ENCODE measurements at places on chromosomes 12 and 14. TPM values are rescaled to one million over a fixed set of nuclear protein-coding genes. Genes with fewer than 3 reads are reported as not detected.

Gene TEX52
- total RNA-seq = not detected

Gene DCP1B
- 7.0 TPM for total RNA-seq

Gene NANOG
- total RNA-seq = not detected

Gene PZP
- 2.4 TPM for total RNA-seq

Gene GPD1
- total RNA-seq = not detected

Gene PSEN1
- total RNA-seq = 57.7 TPM

Gene GPX2
- total RNA-seq = not detected

Gene ADCY4
- 138 TPM for total RNA-seq

Gene A2M
- 14.0 TPM for total RNA-seq

Gene VAMP1
- 4.1 TPM for total RNA-seq

DNA sequence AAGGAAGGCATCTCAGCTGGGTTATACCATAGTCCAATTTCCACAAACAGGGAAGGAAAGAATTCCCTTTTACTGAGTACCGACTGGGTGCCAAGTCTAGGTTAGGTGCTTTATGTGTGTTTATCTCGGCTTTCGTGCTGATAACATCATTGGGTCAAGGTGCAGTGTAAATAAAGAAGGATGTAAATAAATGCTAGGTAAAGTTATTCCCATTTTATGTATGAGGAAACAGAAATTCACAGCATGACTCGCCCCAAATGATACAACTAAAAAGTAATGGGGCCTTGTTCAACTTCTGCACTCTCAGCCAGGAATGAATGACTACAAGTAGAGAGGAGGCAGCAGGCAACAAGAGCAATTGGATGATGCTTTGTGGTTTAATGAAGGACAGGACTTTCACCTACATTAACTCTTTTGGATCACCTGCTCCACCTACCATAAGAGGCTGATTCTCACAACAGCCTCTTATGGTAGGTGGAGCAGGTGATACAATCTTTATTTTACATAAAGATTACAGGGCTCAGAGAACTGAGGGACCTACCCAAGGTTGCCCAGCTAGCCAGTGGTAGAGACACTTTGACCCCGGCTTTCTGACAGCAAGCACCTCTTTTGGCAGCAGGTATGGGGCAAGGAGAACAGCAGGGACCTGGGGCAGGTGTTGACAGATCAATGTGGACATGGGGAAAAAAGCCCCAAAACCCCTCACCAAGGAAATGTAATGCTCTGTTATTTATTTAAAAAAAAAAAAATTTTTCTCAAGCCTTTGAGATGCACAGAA is 213.4 kb upstream of the NUDT4 start:
- DNase-seq = no peak

DNA sequence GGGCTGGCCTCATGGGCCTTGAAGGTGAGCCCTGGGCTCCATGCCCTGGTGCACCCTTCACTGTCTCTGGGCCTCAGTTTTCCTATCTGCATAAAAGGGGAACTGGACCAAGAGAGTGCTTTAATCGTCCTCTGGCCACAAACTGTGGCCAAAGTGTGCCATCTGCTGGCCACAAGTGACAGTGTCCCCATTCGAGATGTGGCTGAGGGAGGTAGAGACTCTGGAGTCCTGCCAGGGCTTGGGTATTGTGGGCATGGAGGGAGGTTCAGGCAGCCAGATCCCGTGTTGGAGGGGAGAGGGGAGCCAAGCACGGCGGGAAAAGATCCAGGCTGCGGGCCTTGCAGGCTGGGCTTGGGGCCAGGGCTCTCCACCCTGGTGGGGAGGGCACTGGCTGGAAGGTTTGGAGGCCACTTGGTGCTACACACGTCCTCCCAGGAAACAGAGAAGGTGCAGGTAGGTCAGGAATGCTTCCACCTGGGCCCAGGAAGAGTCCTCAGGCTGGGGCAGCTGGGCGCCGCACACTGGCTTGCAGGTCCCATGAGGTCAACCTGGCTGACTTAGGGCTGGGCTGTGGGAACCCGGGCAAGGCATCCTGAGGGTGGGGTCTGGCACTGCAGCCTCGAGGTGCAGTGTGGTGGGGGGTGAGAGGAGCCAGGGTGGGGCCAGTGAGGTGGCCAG is 7.3 kb upstream of the KIF26A start:
- peak; percentile 71 for DNase-seq

GRCh38 chr12:111088409-111088808 is 168.0 kb upstream of the MYL2 start:
- no peak for DNase-seq

GRCh38 chr12:24752763-24753462 is 196.0 kb downstream of the BCAT1 start:
- no peak for DNase-seq

GRCh38 chr14:100302616-100303015 is 3.6 kb downstream of the SLC25A29 start:
- no peak for DNase-seq

DNA sequence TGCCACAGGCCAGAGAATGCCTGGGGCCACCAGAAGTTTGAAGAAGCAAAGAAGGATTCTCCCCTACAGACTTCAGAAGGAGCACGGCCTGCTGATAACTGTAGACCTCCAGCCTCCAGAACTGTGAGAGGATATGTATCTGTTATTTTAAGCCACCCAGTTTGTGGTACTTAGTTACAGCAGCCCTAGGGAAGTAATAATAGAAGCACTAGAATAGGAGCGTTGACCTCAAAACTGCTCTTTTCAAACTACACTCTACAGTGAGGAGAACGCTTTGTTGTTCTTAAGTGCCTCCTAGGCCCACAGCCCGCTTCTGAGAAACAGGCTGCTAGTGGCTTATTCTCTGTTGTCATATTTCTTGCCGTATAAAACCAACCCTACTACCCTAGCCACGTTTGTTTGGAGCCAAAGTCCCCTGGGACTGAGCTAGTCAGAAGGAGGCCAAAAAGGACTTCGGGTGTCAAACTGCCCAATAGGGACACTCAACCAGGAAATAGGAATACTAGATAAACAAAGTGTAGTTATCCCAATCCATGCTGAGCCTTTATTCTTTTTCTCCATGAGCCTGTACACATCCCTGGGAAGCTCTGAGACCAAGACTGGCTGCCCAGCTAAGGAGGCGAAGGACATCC is 38.5 kb upstream of the FRS2 start:
- DNase-seq = no peak

- no peak for DNase-seq
Observed at GRCh38 chr12:68794653-68795251, 13.2 kb upstream of the MDM2 start.

DNA sequence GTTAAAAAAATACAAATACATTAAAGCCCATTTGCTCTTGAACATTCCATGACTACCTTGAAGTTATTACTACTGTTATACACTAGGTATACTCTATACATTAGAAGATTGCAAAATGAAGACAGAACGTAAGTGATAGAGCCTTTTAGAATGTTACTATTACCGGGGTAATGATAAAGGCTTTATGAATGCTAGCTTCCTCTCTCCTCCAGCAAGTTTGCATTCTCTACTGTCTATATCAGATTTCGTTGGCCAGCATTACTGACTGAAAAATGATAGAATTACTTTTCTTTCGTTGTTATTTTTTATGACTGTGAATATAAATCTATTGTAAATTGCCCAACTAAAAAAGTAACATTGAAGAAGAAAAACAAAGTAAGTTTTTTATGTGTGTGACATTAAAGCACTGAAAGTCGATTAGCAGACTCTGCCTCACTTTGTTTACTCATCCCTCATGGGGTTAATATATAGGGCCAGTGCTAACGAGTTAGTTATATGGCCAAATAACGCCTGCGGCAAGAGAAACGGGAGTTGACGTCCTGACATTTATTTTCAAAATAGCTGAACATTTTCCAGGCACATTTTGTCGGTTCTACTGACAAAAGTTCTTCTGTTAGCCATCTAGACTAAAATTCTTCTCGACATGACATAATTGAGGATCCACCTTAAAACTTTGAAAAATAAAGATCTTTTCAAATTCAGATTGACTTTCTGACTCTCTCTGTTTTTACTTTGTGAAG is 163.8 kb upstream of the KITLG start:
- no peak for DNase-seq

DNA sequence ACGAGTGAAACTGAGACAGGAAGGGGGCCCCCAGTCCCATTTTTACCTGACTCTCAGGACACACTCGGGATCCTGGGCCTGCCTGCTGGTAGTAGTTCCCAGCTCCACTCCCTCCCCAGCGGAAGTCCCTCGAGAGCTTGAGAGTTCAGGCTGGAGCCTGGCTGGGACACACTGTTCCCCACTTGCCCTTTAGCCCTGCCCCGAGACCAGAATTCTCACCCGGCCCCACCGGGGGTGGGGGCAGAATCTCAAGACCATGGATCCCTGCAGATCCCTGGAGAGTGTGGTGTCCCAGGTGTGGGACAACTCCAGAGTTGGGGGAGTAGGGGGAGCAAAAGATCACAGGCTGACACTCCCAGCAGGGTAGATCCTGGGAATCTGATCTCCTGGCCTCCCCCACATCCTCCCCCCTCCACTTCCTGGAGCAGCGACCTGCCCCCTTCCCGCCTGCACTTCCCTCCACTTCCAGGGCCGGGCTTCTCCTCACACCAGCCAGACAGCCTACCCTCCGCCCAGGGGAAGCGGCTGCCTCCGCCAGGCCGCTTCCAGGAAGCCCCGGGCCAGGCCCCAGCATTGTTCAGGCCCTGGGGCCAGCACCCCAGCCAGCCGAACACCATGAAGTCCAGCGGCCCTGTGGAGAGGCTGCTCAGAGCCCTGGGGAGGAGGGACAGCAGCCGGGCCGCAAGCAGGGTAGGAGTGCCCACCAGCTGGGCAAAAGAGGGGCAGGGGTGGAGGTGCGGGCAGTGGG is at the start of gene TNS2:
TNS2 (plus strand) TSS at position 495 of the 748 bp plus-strand sequence; CDS start at position 616, 121 bp downstream.
- peak; percentile 82 for DNase-seq

DNA sequence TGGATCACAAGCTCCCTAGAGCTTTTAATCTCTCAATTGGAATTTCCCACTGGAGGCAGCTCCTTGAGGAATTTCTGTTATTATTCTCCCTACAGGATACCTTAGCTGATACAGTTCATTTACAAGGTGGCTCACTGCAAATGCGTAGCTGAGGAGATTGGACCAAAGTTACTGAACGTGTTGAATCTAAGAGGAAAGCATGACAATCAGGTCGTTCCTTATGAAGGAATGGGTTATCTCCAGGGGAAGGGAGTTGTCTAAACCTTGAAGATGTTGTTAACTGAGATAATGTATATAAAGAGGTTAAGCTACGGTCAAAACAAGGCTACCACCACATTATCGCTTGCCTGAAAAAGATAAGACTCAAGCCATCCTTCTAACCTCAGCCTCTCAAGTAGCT is 105.8 kb upstream of the TBX3 start:
- no peak for DNase-seq

DNA sequence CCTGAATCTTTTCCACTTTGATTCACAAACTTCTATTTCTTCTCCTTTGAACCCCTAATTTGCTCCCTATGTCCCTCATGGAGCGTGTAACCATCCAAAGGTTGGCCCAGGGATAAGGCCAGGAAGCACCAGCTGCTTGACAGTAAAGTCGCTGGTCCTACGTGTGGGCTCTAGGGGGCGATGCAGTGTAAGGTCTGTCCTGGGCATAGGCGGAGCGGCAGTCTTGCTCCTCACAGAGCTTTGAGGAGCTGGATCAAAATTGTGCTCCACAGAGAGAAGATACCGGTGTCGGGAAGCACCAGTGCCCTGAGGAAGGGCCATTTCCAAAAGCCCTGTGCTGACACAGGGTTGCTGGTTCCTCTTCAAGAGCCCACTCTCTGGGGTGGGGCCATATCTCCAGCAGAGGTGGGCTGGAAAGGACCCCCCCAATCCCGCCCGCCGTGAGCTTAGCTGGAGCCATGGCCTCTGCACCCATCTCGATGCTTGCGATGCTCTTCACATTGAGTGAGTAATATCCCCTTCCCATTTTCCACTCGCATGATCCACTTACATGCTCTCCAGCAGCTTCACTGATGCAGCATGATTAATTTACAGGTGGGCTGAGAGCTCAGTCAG is 49.9 kb upstream of the OR4E1 start:
- peak; percentile 4 for DNase-seq

DNA sequence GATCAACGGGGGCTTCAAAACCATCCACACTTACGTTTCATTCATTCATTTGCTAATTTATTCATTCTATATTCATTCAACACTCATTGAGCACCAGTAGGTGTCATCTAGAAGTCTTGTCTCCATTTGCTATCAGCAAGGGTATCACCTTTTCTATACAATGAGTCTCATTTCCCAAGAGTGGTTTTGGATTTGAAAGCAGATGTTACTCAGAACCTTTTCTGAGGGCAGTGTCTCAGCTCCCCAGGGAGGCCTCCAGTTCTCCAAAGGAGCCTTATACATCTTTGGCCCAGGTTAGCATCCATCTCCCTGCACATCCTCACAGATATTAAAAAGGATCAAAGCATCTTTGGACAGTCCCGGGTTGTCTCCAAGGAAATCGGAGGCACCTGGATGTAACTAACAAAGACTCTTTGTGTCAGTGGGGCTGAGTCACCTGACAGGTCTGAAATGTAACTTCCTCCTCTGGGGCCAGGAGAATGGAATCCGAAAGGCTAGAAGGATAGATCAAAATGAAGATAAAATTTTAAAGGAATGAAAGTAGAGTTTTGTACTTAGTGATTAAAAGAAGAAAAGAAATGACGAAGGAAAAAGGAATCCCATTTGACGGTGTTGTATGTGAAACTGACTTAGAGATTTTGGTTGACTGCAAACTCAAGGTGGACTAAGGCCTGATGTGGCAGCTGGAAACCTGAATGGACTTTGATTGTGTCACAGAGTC is 103.0 kb downstream of the VCPKMT start:
- no peak for DNase-seq

- DNase-seq = no peak
Observed at GRCh38 chr14:51789596-51789995, 70.8 kb upstream of the GNG2 start.

- peak; percentile 91 for DNase-seq
Observed at GRCh38 chr14:92471919-92472318, 41.7 kb upstream of the RIN3 start.

DNA sequence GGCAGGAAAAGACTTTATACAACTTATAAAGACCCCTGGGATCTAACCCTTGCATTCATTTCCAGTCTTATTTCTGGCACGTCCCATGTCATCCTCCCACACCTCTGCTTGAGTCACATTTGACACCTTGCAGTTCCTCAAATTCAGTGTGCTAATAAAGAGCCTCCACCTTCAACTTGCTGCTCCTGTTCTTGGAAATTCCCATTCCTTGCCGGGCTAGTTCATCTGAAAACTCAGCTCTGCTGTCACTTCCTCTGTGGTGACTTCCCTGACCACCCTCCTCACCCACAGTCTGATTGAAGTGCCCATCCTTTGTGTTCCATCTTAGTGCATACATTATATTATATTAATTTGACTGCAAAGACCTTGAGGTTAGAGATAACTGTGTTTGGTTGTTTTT is 37.4 kb upstream of the PSMA6 start:
- no peak for DNase-seq

- DNase-seq = no peak
Observed at GRCh38 chr12:107522692-107523477, 162.7 kb upstream of the PWP1 start.
